ENCODE measurements at places on chromosomes 12 and 14. TPM values are rescaled to one million over a fixed set of nuclear protein-coding genes. Genes with fewer than 3 reads are reported as not detected.

The AICDA gene
- total RNA-seq, result 38.5 TPM

The GALNT16 gene
- total RNA-seq, result 0.30 TPM

The CIDEB gene
- 1.6 TPM for total RNA-seq

The PRKAB1 gene
- 45.1 TPM for total RNA-seq

The PARP11 gene
- 15.3 TPM for total RNA-seq

The HAL gene
- total RNA-seq, result 2.1 TPM

The SMCO2 gene
- total RNA-seq, result not detected

The KRT77 gene
- not detected for total RNA-seq

The CLEC9A gene
- not detected for total RNA-seq

- DNase-seq, result no peak
Observed at GRCh38 chr12:2110127-2110526, 57.3 kb downstream of the CACNA1C start.

- peak; percentile 100 for DNase-seq
Observed at GRCh38 chr14:22556021-22556989, 32.7 kb downstream of the DAD1 start.

DNA sequence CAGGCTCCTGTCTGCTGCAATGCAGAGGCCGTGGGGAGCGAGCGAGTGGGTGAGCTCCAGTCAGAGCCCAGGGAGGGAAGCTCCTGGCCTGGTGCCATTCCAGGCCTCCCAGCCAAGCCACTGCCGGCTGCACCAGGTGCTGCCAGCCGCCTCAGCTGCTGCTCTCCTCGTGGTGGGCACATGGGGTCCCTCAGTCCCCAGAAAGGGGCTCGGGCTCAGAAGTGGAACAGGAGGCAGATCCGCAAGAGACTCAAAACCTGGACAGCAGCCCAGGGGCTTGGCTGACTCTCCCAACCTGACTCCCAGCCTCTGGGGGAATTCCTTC lies 2.4 kb downstream of the ABCB9 start:
- no peak for DNase-seq

GRCh38 chr12:52239767-52240166 lies 6.7 kb downstream of the KRT7 start:
- DNase-seq, result no peak

- DNase-seq, result no peak
Observed at GRCh38 chr12:28851781-28852180, 297.3 kb upstream of the FAR2 start.

- no peak for DNase-seq
Observed at GRCh38 chr14:64464651-64465050, 648 bp upstream of the AKAP5 start.

GRCh38 chr14:65006261-65006721 lies 19.6 kb downstream of the FNTB start:
- DNase-seq, result no peak

GRCh38 chr14:64038841-64039542 lies 186.2 kb downstream of the SYNE2 start:
- DNase-seq, result no peak

DNA sequence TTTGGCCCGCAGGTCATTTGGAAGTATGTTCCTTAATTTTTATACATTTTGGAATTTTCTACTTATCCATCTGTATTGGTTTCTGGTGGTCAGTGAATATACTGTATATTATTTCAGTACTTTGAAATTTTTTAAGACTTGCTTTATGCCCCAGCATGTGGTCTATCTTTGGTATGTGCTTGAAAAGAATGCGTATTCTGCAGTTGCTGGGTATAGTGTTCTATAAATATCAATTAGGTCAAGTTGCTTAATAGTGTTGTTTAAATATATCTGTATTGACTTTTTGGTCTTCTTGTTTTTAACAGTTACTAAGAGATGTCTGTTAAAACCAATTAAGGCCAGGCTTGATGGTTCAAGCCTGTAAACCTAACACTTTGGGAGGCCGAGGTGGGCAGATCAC lies 21.7 kb upstream of the SIX1 start:
- DNase-seq, result no peak

DNA sequence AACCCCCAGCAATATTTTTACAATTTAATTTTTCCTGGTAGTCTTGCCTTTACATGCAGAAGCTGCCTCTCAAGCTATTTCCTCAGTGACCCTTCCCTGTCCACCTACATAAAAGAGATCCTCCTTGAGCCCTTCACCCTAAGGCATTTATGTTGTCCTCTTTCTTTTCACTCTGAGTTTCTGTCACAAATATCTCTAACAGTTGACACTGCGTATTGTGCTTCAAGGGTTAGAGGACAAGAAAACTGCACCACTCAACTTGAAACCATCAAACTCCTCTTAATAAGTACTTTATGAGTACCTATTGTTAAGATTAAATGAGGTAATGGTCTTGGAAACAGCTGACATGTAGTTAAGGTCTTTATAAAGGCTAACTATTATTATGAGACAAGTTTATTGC lies 557.7 kb downstream of the TRHDE start:
- no peak for DNase-seq

DNA sequence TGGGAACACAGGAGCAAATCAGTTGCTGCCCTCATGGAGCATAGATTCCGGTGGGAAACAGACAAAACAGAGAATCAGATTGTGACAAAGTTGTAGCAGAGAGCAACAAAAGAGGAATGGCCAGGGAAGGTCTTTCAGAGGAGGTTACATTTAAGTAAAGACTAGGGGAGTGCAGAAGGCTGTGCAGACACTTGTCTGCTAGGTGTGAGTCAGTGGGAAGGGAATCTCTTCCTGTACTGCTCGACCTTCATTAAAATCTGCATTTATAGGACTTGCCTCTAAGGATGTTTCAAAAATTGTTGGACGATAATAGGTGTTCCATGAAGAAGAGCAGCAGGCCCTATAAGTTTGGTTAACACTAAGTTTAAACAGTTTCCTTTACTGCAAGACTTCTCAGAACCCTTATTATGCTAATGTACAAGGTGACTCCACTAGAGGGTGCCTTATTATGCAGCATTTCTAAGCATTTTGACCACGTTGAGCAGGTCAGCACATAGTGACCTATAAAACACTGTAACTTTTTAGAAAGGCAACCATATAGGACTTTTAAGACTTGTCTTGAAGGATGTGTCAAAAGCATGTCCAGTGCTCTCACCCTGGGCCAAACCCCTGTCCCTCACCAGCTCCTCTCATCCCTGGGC lies 91.8 kb upstream of the RIC8B start:
- DNase-seq, result peak; percentile 20
